ENCODE measurements at places on chromosomes 3 and 15. TPM values are rescaled to one million over a fixed set of nuclear protein-coding genes. Genes with fewer than 3 reads are reported as not detected.

- DNase-seq = no peak
Measured at GRCh38 chr3:45055411-45056143, 29.5 kb downstream of the CLEC3B start.

DNA sequence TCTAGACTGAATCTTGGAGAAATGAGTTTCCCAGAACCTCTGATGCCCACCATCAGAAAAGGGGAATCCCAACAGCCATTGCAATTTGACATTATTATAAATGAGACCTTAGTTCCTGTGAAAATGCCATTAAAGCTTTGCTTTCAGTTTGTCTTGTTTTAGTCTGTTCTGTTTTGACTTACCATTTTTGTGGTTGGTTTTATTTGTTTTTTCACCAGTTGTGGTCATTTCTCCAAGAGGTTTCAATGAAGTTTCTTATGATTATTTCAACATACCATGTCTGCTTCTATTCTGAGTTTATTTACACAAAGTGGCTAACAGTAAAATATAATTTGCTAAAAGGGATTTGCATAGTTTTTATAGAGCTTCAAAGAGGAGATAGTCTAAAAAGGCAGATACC lies 175.0 kb upstream of the MCTP2 start:
- DNase-seq = no peak

DNA sequence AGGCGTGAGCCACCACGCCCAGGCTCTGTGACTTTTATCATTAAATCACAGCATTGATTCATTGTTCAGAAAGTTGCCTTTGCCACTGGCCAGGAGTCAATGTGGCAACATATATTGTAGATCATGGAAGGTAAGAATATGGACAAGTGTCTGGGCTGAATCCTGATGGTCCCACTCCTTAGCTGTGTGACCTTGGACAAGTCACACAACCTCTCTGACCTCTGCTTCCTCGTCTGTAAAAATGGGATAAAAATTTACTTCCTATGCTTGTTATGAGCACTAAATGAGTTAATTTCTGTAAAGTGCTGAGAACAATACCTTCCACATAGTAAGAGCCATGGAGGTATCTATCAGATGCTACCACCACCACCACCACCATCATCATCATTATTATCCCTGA lies 103.5 kb upstream of the RAD18 start:
- no peak for DNase-seq

The NPAP1 gene
- total RNA-seq = 0.31 TPM

DNA sequence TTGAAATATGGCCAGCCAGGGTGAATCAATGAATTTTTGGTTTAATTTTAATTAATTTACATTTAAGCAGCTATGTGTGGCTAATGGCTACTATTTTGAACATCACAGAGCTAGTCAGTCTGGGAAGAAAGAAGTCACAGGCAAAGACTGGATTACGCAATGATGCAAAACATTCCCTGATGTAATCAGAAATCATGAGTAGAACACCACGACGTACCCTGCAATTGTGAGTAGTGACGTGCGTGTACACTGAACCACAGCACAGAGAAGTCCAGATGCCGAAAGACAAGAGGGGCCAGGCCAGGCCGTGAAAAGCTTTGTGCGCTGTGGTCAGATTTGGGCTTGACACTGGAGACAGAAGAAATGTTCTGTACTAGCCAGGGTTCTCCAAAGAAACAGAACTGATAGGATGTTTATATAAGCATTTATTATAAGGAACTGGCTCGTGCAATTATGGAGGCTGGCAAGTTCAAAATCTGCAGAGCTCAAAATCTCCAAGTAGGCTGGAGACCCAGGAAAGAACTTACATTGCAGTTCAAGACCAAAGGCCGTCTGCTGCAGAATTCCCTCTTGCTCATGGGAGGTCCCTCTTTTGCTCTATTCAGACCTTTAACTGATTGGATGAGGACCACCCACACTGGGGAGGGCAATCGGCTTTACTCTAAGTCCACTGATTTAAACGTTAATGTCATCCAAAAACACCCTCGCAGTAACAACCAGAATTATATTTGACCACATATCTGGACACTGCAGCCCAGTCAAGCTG lies 44.6 kb downstream of the SH3BP5 start:
- no peak for DNase-seq

DNA sequence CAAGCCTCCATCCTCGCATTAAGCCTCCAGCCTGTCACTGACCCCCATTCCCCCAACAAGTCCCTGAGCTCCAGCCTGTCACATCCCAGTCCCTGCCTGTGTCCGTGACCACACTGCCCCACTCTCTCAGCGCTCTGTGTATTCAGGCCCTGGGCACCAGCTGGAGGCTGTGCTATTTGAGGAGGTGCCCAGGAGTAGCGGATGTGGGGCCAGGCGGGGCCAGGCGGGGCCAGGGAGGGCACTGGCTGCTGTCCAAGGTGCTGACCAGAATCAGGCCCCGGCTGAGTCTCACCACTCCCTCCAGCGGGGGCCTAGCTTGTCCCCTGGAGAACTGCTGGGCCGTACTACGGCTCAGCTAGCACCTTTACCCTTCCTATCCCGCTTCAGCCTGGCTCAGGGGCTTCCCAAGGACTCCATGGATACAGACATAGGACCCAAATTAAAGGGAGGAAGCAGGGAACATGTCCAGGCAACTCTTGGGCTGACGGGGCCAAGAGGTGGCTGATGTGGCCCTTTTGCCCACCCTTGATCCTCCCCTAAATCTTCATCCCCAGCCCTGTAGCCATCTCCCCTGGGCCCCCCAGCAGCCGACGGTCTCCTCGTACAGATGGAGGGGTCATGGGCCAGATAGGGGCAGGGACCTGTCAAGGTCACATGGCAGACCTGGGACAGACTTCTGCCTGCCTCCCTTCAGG lies 1.1 kb downstream of the HHATL start:
- peak; percentile 76 for DNase-seq

DNA sequence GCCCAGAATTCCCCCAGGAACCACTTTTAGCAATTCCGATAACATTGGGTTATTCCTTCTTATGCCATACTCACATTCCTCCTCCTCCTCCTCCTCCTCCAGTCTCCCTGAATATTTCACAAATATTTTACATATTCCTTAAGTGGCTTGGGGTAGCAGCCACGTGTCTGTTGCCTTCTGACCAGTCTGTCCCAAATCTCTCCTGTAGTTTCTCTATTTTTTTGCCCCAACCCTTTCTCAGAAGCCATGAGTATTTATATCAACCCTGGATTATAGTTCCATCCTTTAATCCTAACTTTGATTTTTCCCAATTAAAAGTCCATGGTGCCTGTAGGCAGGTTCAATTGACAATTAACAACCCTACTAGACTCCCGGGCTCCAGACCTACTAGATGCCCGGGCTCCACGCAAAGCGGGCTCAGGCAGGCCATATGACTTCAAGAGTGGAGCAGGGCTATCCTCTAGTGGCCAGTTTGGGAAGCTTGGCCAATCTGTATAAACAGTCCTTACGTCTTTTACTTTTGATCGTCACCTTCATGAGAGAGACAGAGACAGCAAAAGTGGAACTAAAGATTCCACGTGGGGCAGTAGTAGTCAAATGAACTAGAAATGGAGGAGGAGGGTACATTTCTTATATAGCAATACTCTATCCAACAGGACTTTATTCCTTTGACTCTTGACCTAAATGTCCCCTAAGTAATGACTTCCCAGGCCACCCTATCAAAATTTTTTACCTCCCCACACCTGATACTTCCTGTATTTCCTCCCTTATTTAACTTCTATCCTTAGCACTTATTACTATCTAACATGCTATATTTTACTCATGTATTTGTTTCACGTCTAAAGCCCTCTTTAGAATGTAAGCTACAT lies 69.7 kb downstream of the USF3 start:
- peak; percentile 6 for DNase-seq

- no peak for DNase-seq
Measured at GRCh38 chr3:127445581-127446343, 144.8 kb downstream of the TPRA1 start.

- no peak for DNase-seq
Measured at GRCh38 chr15:32936283-32936918, 218.6 kb downstream of the GREM1 start.

DNA sequence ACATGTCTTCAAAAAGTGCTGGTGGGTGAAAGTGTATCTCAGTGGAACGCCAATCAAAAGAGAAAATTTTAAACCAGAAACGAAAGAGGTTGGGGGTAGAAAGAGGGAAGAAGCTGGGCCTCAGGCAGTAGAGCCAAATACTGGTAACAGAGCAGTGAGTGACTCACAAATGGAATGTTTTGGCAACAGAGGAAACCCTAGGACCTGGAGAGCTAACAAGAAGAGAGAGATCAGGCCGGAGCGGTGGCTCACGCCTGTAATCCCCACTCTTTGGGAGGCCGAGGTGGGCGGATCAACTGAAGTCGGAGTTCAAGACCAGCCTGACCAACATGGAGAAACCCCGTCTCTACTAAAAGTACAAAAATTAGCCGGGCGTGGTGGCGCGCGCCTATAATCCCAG lies 450.8 kb upstream of the NAALADL2 start:
- no peak for DNase-seq

GRCh38 chr3:87268646-87269211 lies 7.7 kb downstream of the POU1F1 start:
- no peak for DNase-seq

DNA sequence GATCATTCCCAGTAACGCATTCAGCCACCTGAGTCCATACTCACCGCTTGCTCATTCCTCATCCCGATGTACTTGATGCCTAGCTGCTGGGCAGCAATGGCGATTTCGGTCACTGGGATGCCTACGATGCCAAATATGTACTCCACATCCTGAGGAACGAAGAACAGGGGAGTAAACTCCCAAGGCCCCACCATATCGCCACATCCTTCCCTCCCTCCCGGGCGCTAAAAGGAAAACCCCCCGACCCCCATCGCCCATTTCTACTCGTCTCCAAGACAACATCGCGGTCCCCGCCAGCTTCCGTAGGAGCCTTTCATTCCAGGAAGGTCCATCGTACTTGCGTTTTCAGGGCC lies 347 bp downstream of the HACL1 start:
- no peak for DNase-seq

- DNase-seq = peak; percentile 81
Measured at GRCh38 chr3:138174421-138175131, at the start of gene DBR1. TSS of gene DBR1 (minus strand) at chr3:138174921. CDS start at chr3:138174795, 126 bp downstream.

DNA sequence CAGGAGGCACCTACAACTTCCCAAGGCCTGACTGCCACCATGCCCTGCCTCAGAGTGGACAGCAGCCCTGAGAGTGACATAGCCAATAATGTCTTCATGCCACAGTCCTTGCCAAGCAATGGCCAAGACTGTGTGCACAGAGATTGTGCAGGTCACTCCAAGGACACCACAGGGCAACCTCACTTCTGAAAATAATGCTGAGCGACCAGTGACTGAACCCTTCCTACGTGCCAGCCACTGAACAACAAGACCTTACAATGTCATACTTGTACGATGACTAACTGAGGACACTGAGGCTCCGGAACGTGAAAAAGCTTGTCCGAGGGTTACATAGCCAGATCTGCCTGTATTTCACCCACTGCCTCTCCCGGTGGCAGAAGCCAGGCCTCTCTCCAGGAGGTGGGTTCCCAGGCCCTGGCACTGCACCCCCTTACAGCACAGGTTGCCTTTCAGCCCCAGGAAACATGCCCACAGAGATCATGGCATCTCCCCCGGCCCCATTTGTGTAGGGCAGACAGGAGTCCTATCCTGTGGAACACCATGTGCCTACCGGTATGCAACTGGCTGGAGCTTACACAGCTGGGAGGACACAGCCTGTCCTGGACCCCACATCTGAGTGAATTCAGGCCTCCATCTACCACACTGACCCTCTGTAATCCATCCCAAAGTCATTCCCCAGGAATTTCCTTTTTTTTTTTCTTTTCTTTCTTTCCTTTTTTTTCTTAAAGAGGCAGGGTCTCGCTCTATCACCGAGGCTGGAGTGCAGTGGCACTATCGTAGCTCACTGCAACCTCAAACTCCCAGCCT lies 72.3 kb downstream of the SLC12A8 start:
- DNase-seq = no peak

- no peak for DNase-seq
Measured at GRCh38 chr3:134334901-134335280, 39.4 kb downstream of the AMOTL2 start.

The AADAC gene
- not detected for total RNA-seq

- DNase-seq = peak; percentile 51
Measured at GRCh38 chr3:49124991-49125670, 4.5 kb upstream of the USP19 start.

The RTP1 gene
- total RNA-seq = not detected
